Hepatocyte (in vitro differentiated cells): ENCODE measurements at places on chromosomes 2 and 18.

- no peak for DNase-seq
Observed at GRCh38 chr2:195642679-195643068, 14.4 kb upstream of the SLC39A10 start.

- DNase-seq: no peak
Observed at GRCh38 chr18:35999925-36000324, 27.4 kb downstream of the RMP24 start.

DNA sequence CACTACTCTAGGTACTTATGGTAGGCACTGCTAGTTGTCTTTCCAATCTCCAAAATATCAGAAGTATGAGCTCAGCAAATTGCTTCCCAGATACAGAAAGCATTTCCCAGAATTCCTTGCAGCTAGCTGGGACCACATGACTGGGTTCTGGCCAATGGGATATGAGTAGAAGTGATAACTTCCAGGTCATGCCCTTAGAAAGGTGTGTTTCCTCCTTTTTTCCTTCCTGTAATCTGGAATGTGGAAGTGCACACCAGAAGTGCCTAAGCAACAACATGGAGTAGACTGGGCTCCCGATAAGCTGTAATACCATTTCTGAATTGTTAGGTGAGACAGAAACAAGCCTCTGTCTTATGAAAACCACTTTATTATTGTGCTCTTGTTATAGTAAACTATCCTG is 279.8 kb downstream of the ZNF385B start:
- no peak for DNase-seq

- DNase-seq: no peak
Observed at GRCh38 chr2:210524533-210524932, 31.9 kb upstream of the CPS1 start.

DNA sequence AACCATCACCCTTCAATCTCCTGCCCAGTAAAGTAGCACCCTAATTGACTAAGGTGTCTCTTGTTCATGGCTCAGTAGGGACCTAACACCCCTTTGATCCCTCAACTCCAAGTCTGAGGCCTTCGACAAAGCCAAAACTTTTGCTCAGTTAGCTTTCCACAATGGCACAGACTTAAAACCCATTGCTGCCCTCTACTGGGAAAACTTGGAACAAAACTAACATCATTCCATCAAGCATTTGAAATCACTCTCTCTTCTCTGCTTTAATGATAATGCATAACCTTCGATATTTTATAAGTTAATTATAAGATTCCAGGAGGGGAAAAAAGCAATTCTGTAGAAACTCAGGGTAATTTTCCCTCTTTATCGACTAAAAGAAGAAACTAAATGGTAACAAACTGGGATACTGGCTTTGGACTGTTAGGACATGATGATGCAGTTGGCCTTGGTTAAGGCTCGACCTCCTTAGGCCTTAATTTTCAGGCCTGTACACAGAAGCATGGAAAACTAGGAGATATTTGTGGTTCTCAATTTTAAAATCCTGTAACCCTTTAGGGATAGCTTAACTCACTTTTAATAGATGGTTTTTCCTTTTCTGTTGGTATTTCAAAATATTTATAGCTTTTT is 127.8 kb downstream of the STK39 start:
- DNase-seq: peak; percentile 75

DNA sequence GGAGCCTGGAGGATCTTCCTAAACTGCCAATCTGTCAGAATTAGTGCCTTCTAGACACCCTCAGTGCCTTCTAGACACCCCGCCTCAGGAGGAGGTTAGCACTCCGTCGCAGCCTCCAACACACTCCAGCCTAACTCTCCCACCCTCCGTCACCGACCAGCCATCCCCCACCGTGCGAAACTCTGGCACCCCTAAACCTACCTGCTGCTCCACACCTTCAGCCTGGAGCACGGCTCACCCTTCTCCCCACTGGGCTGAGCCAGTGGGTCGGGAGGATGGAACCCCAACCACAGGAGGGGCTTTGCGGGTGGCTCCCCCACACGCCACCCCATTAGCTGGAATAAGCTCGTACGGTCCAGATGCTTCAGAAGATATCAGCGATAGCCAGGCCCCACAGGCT is 468.9 kb upstream of the HS6ST1 start:
- DNase-seq: no peak

DNA sequence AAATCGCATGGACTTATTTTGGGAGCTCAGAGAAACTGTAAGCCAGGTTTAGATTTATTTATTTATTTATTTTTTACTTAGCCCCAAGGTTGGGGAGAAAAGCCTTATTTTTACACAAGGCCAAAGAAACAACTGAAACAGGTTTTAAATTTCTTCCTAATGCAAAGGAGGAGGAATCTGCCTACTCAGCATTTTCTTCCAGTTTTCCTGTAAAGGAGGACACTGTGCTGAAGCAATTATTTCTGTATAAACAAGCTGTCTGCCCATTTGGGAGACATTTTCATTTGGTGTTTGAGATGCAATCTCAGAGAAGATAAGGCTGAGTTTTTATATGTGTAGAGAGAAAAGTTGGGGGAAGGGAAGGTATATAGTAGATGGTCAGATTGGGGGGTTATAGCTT is 125.0 kb downstream of the ETAA1 start:
- DNase-seq: no peak

- DNase-seq: peak; percentile 10
Observed at GRCh38 chr2:218465987-218466633, 47.2 kb downstream of the VIL1 start.

DNA sequence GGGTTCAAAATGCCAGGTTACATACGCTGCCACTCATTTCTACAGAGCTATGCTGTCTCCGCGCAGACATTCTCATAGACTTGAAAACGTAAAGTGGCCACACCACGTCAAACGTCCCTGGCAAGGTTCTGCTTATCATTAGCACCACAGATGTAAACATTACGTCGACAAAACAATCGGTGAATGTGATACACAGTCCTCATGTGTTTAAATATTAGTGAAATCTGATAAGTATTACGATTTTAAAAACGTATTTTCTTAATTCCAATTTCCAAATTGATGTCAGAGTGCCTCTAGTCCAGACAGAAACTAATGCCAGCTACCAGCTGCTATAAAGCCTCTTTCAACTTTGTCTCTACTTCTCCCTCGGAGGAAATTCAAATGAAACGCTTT is 1.2 kb downstream of the STK17B start:
- peak; percentile 49 for DNase-seq

DNA sequence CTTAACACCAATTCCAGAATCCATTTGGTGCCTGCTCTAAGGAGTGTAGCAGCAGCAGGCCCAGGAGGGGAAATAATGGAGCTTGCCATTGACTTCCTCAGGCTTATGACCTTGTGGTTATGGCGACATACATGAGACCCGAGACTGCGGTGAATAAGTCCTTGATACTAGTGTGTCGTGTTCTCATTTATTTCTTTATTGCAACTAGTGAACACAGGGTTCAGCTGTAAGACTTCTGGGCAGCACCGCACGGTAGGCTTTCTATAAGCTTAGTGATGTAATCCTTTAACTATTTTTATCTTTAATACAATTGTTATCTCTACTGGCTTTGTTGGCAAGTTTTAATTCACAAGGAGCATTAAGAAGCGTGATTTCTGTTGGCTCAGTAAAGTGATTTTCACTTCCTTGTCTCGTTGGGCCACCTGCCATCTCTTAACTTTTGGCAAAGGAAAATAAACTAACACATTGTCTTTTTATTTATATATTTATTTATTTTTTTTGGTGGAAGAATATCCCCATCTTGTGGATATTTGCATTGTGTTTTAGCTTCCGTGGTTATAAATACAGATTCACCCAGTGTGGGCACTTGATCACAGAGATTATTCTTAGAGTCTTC is 139.8 kb downstream of the LTBP1 start:
- no peak for DNase-seq

DNA sequence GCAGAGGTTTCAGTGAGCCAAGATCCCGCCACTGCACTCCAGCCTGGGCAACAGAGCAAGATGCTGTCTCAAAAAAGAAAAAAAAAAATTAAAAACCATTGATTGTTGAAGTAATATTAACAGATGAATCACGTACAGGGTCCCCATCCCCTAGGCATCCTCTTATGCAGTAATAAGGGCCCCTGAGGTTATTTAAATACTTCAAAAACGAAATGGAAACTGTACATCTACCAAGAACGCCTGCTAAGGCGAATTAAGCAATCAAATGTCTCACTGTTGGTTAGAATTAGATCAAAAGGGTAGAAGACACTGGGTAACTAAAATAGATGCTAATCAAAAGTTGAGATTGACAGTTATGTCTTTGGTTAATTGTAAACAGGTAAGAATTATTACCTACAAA is 7.5 kb downstream of the TRABD2A start:
- DNase-seq: no peak

DNA sequence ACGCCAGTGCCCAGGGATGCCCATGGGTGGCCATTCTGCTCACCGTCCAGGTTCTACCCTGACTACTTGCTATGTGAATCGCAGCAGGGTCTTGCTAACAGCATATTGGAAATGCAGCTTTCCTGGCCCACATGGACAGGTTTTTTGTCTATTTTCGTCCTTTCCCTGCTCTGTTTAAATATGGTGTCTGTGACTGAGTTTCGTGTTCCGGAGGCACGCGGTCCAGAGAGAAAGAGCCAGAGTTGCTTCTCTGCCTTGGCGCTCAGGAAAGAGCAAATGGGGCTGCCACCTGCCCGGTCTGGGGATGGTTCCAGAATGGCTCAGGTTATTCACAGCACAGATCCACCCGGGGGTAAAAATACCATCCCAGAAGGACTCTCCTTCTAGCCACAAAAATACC is 456.2 kb downstream of the BCL11A start:
- DNase-seq: no peak

GRCh38 chr2:2272841-2273240 is 58.2 kb downstream of the MYT1L start:
- no peak for DNase-seq

DNA sequence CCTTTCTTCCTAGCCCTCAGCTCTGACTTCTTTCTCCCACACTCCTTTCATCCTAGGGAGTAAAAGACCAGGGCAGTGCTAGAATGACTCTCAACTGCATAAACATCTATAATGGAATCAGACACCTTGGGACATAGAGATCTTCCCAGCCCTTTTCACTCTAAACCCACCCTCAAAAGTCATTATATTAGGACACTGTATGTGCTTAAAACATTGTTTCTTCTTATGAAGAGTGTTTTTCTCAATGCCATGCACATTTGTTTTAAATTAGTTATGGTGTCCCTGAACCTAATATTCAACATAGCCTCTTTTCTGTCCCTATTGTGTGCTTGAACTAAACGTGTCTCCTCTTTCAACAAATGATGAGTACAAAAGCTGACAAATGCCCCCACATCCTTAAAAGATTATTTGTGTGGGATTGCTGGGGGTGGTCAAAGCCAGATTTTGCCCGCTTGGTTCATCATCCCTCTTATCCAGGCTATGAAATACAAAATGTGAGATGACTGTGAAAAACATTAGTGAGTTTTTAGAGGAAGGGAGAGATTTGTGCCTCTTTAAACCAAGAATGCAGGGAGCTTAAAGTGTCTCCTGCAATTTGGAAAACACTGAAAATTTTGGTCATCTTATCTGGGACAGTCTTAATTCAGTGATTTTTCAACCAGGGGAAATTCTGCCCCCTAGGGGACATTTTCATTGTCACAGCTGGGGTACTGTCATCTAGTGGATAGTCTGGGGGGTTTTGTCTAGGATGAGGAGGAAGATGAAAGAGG is 29.0 kb downstream of the SERPINB5 start:
- DNase-seq: peak; percentile 37
